Caki2 (cell line): ENCODE measurements at places on chromosomes 2 and 18. TPM values are rescaled to one million over a fixed set of nuclear protein-coding genes. Genes with fewer than 3 reads are reported as not detected.

RNF125 gene
- total RNA-seq, result 0.03 and 0.38 TPM in 2 replicates

MYOM1 gene
- total RNA-seq, result 0.17 and 0.20 TPM in 2 replicates

CCDC68 gene
- total RNA-seq, result 0.27 and 0.43 TPM in 2 replicates

SRD5A2 gene
- total RNA-seq, result not detected in 2 replicates

NCK2 gene
- total RNA-seq, result 24.1 and 30.3 TPM in 2 replicates

LHCGR gene
- not detected in 2 replicates for total RNA-seq

GRCh38 chr2:50449306-50449705, 582.6 kb downstream of the NRXN1 start:
- no peak for DNase-seq
